ENCODE measurements at places on chromosomes 3 and 15. TPM values are rescaled to one million over a fixed set of nuclear protein-coding genes. Genes with fewer than 3 reads are reported as not detected.

Gene FAM174B
- total RNA-seq: 22.1 TPM

Gene STX19
- not detected for total RNA-seq

Gene MYO9A
- total RNA-seq: 25.1 TPM

DNA sequence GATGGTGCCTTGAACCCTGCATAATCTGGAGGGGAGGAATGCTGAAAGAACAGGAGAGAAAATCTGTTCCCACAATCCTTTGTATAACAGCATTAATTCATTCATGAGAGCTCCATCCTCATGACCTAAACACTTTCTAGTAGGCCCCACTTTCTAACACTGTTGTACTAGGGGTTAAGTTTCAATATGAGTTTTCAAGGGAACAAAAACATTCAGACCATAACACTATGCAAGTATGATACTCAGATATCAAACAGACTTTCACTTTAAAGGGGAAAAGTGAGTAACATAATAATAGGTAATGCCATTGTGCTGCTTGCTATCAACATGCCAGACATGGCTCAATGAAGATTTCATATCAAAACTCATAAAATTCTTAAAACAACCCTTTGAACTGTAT lies 32.4 kb upstream of the PLSCR2 start:
- DNase-seq: no peak

GRCh38 chr3:50248387-50248786 lies 12.4 kb downstream of the GNAI2 start:
- no peak for DNase-seq

DNA sequence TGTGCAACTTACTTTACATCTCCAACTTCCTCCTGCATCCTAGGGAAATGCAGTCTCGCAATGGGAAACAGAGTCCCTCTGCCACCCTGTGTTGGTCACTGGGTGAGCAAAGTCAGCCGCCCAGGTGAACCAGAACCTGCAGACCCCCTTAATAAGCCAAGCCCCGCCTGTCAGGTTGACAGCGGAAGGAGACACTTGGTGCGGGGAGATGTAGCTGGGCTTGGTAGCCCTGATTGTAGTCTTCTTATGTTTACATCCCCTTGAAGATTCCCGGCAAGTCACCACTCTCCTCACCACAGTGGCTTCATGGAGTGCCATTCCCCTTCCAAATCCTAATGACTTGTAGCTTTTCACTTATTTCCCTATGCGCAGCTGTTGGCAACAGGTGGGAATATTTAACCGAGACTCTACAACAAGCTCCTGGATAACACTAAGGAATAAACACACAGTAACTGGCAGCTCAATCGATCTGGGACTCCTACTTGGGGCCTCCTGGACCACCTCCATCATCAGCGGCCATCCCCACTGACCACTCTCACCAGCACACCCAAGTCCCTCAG lies 17.7 kb upstream of the CLSTN2 start:
- DNase-seq: no peak

GRCh38 chr3:76367281-76367680 lies 581.9 kb upstream of the ZNF717 start:
- DNase-seq: no peak
